GM04504 (cell line): ENCODE measurements at places on chromosomes 3 and 15.

GRCh38 chr15:45425135-45425534 is 46.8 kb upstream of the GATM start:
- DNase-seq, result no peak

DNA sequence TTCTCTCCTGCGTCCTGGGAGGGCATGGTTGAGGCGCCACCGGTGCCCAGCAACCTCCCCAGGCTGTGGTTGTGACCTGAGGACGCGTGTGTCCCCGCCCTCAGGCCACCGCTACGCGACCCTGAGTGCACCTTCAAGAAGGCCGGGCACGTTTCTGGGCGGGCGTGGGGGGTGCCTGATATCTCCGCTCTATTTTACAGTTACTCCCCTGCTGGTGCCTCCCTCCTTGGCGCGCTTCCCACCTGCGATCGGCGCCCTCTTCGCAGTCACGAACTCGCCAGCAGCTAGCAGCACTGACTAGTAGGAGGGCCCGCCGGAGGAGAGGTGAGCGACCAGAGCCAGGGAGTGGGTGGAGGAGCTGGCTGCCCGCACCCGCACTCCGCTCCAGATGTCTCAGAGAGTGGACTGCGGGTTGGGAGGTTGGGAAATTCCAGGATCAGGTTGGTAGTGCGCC is 43.2 kb upstream of the POLG start:
- DNase-seq, result no peak

DNA sequence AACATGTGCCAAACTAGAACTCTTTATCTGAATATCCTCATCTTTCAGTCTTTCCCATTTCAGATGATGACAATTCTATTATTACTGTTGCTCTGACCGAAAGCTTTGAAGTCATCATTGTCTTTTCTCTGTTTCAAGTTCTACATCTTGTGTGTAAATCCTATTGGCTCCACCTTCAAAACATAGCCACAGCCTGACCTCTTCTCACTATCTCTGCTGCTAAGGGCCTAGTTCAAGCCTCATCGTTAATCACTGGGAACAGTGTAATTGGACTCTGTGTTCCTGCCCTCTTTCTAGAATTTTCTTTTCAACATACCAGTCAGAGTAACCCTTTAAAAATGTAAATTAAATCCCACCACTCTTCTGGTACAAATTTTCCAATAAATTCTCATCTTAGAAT is 105.1 kb downstream of the OXSM start:
- DNase-seq, result no peak

- no peak for DNase-seq
Measured at GRCh38 chr15:39255760-39256159, 325.1 kb upstream of the THBS1 start.

DNA sequence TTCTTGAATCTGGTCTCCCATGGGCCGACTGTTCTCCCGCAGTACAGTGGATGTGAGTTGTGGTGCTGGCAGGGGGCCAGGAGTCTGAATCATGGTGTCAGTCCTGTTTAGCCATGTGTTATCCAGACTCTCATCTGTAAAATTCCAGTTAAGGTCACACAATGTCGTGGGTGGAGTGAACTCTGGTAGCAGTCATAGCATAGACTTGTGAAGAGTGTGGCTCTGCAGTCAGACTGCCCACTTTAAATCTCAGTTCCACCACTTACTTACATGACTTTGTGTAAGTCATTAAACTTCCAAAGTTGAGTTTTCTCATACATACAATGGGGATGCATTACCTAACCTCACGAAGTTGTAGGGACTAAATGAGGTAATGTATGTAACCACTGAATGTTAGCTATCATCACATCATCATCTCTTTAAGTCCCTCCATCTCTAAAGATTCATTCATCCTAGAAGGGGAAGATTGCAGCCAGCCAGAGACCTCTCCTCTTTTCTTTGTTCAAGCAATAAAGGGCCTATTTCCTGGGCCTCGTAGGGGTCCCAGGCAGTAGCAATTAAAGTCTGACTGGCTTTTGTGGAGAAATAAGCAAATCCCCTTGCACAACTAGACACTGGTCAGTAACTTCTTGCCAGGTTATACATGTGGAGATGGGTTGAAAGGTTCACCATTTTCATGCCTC is 93.9 kb downstream of the PCCB start:
- peak; percentile 94 for DNase-seq

GRCh38 chr15:60528530-60528929 is 49.6 kb upstream of the ICE2 start:
- no peak for DNase-seq

DNA sequence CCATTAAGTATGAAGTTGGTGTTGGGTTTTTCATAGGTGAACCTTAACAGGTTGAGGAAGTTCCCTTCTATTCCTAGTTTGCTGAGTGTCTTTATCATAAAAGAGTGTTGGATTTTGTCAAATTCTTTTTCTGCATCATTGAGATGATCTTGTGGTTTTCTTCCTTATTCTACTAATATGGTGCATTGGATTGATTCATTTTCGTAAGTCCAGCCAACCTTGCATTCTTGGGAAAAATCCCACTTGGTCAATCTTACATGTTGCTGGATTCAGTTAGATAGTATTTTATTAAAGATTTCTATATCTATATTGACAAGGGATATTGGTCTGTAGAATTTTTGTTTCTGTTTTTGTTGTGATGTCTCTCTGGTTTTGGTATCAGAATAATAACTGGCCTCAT is 83.7 kb upstream of the C15orf39 start:
- no peak for DNase-seq

DNA sequence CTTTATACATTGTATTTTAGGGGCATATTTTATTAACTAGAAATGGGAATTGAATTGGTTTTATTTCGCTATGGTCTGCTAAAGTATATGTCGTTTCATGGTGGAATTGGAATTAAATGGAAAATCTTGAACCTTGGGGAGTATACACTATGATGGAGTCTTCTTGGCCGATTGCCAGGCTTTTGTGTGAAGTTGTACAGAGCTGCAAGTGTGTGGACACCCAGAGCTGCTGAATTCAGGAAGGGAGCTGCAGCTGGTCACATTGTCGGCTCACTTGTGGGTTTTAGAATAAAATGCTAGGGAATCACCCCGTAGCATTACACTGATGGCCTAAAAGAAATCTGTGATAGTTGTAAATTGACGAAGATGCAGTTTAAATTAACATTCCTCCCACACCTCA is 35.1 kb downstream of the USP3 start:
- DNase-seq, result no peak

GRCh38 chr3:23041918-23042696 is 161.0 kb upstream of the UBE2E2 start:
- DNase-seq, result no peak

DNA sequence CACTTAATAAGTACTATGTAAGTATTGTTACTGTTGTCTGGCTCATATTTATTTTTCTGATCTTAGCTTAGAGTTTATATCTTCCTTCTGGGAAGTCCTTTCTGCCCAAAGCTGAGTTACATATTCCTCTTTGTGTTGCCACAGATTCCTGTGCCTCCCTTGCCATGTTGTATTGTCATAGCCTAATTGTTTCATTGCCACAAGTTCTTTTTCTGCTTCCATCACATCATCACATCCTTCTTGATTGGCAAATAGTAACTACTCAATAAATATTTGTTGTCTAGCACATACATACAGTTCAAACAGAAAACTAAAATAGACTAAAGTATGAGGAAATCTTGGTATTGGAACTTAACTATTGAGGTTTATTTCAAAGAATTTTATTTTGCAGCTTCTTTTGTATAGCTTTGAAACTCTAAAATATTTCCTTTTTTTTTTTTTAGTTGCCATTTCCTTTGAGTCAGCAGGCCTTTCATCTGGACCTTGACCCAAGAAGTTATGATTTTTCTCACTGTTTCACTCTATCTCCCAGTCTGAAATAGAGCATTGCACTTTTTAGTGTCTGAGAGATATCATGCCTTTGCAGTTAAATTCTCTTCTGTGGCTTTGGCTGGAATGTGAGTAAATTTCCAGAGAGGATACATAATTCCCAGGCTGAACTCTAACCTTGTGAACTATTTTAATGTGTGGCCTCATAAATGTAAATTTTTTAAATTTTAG is 98.2 kb downstream of the ZNF609 start:
- peak; percentile 14 for DNase-seq

GRCh38 chr3:4494895-4495264 is 1.7 kb downstream of the ITPR1 start:
- DNase-seq, result no peak

DNA sequence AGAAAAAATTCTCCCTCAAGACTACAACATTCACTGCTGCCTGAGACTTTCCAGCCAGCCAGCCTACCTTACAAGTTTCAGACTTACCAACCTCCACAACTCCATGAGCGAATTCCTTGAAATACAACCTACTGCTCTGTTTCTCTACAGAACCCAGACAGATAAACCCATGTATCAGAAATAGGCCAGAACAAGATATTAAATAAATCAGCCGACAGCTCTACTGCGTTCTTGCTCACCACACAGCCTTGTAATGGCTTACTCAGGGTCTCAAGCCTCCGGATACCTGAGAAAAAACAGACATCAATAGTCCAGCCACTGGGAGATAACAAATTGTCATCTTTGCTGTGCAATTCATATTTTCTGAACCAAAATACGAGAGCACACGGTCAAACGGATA is 43.6 kb upstream of the LIPC start:
- DNase-seq, result no peak

DNA sequence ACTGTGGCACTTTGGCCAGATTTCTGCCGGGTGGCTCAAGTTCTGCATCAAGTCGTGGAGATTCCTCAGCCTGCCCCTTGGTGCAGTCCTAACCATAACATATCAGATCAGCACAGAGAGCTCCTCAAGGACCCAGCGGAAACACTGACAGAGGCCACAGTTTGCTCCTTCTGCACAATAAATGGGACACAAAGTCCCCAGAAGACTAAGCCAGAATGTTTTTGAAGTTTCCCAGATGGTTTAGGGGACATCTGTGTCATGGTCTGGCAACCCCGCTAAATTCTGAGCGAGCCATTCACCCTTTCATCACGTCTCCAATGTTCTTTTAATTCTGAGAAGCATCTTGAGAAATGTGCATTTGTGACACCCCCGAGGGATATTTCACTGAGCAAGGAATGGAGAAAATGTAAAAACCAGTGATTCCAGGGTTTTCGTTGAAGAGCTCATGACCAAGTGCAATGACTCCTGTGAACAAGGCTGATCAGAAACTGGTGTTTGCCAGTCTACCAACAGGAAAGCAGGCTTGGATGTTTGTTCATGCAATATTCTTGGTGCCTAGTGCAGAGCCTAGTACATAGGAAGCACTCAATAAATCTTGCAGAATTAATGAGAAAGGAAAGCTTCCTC is 64.8 kb upstream of the LMCD1 start:
- DNase-seq, result no peak

GRCh38 chr3:140585828-140586227 is 92.0 kb upstream of the TRIM42 start:
- DNase-seq, result no peak

- DNase-seq, result no peak
Measured at GRCh38 chr3:11956781-11957180, 47.4 kb upstream of the SYN2 start.

- DNase-seq, result no peak
Measured at GRCh38 chr3:73086071-73086494, 24.6 kb downstream of the EBLN2 start.

- DNase-seq, result no peak
Measured at GRCh38 chr3:60055765-60056164, 1005.9 kb upstream of the CFAP20DC start.

DNA sequence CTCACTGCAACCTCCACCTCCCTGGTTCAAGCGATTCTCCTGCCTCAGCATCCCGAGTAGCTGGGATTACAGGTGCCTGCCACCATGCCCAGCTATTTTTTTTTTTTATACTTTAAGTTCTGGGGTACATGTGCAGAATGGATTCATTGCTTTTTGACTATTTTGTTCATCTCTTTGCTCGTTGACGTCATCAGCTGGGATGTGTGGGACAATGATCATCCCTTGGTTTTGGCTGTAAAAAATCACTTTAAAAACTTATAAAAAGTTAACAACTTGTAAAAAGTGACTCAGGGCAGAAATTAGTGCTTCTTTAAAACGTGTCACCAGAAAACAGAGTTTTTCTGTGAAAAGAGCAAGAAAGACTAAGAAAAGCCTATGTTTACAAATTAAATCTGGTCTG is 37.8 kb downstream of the IGSF10 start:
- no peak for DNase-seq

DNA sequence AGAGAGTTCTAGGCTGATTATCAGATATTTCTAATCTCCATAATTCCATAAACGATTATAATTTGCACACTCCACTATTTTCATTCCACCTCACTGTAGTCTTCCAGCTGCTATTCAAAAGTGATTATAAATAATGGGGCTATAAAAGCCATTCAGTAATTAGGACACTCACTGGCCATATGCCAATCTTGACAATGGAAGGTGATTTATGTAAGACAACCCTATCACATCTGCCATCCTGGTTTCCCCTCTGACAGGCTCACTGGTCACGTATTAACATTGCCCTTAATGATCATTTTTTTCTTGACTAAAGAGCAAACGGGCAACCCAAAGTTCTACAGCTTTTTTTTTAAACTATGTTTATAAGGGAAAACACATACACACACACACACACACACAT is 402.4 kb downstream of the MAGI1 start:
- DNase-seq, result no peak

DNA sequence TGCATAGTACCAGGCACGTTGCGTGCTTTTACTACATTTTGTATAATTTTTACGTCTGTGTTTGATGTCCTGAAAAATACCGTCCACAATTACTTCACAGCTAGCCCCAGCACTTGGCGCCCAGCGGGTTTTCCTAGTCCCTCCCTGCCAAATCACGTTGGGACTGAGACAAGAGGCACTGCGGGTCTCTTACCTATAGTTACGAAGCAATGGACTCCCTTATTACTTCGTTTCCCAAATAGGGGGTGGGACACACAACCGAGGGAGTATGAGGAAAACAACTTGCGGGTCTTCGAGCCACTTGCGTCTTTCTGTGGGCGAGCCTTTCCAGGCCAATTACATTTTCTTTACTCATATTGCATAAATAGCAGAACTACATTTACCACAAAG is 620 bp upstream of the CMSS1 start:
- DNase-seq, result no peak

DNA sequence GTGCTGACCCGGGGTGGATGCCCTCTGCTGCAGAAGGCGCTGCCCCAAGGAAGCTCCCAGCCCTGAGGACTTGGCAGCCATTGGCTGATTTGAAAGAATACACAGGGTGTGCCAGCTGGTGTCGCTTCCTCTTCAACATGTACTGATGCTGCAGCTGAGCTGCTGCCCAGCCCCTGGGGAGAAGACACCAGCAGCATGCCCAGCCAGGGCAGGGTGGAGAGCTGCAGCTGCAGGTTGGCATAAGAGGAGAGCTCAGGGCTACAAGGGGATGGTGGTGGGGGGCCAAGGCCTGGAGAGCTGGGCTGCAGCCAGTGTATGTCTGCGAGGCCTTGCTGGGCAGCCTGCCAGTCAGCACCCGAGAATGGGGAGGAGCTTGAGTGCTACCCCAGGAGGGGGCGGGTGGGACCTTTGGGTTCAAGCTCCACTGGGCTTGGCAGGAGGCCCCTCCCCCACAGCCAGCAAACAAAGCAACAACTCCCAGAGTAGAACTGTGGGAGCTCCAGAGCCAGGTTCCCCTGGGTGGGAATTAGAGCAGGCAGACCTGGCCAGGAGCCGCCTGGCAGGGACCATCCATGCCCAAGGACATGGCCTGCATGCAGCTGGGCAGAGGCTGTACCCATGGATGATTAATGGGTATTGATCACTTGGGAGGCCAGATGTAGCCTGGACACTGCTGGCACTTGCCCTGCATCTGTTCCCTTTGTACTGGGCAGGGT is 9.2 kb upstream of the SEMA4B start:
- no peak for DNase-seq

GRCh38 chr3:121970047-121970446 is 52.0 kb downstream of the ILDR1 start:
- no peak for DNase-seq

GRCh38 chr15:49122541-49123062 is 32.8 kb downstream of the COPS2 start:
- DNase-seq, result no peak
